ENCODE measurements at places on chromosomes 12 and 14. TPM values are rescaled to one million over a fixed set of nuclear protein-coding genes. Genes with fewer than 3 reads are reported as not detected.

DNA sequence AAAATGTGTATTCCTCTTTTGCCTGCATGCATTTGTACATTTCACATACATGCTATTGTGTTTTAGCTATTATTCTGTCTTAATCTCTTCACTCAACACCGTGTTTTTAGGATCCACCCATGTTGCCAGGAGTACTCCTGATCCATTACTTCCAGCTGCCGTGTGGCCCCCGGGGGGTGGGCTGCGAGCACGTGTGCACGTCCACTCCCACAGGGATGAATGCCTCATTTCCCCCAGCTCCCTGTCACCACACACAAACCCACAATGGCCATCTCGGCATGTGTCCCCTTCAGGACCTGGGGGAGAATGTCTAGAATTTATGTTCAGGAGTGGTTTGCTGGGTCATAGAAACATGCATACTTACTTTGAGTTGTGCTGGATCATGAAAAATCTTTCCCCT lies 62.7 kb upstream of the ACTN1 start:
- no peak for DNase-seq

DNA sequence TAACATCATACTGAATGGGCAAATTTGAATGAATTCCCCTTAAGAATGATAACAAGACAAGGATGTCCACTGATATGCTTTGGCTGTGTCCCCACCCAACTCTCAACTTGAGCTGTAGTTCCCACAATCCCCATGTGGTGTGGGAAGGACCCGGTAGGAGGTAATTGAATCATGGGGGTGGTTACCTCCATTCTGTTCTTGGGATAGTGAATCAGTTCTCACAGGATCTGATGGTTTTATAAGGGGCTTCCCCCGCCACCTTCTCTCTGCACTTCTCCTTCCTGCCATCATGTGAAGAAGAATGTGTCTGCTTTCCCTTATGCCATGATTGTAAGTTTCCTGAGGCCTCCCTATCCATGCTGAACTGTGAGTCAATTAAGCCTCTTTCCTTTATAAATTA lies 29.3 kb downstream of the MED6 start:
- no peak for DNase-seq

DNA sequence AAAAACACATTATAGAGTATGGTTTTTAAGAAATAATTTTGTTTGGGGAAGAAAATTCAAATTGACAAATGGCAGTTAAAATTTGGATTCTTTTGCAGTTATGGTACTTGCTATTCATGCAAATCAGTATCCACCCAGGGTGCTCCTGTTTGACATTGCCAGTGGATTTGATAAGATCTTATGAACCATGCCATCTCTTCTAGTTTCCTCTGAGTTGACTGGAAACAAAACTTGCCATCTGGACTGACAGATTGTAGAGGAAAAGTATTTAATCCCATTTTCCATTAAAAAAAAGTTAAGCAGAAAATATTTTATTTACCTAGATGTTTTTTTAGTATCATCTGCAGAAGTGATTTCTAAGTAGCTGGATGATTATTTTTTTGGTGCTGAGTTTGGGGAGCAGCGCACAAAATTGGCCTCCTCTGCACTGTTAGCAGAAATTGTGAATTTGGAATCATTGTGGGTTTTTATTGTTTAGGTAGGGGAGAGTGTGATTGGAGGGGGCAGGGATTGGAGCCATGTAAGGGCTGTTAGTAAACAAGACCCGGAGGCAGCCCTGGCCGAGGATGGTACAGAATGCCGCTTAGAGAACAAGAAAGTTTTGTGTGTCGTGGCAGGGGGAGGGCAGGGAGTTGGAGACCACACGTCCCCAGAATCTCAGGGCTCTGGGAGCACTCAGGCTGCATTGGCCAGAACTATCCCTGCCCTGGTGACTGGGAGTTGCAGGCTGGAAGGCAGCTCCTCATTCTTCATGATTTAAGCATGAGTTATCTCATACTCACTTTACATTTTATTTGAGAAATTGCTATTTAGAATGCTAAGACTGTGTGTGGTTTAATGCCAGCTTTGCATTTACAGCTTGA lies 56.6 kb downstream of the WDR20 start:
- no peak for DNase-seq

DNA sequence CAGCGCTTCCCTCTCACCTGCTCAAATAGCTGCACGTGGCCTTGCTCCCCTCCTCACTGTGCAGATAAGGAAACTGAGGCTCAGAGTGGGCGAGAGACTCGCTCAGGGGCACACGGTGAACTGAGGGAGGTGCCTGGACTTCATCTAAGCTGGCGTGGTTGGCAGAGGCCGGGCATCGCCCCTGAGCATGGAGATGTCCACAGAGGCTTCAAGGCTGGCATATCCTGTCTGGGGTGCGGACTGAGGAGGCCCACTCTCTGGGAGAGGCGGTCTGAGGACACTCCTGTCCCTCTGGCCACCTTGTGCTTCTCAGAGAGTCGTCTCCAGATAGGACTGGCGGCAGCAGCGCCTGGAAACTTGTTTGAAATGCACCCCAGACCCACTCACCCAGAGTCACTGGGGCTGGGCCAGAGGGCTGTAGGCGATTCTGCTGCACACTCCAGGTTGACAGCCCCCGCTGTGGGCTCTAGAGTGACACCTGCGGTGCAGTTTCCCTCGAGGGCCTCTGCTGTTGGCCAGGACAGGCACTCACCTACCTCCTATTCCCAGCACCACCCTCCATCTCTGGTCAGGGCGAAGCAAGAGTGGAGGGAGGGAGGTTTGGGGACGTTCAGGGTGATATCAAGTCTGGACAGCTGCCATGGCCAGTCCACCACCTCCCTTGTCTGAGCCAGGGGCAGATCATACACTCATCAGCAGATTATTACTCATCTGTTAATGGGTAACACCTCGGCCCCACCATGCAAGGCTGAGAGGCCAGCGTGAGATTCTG lies 11.2 kb upstream of the LBHD2 start:
- DNase-seq, result peak; percentile 74

- DNase-seq, result no peak
These were observed 47.8 kb downstream of the SLC41A2 start for GRCh38 chr12:104910196-104910840.

DNA sequence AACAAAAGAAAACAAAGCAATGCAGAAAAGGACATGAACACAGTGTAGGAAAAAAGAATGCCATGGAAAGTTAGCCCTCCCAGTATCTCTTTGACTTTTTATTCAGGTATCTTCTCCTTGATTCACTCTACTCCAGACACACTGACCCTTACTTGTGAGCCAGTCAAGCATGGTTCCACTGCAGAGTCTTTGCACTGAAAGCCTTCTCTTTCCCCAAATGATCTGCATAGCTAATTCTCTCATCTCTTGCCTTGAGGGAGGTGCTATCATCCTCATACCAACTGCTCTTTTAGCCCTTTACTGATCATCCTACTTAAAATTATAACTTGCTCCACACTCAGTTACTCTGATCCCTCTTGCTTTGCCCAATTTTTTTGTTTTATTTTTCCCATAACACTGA lies 101.2 kb upstream of the SLC16A7 start:
- DNase-seq, result no peak

DNA sequence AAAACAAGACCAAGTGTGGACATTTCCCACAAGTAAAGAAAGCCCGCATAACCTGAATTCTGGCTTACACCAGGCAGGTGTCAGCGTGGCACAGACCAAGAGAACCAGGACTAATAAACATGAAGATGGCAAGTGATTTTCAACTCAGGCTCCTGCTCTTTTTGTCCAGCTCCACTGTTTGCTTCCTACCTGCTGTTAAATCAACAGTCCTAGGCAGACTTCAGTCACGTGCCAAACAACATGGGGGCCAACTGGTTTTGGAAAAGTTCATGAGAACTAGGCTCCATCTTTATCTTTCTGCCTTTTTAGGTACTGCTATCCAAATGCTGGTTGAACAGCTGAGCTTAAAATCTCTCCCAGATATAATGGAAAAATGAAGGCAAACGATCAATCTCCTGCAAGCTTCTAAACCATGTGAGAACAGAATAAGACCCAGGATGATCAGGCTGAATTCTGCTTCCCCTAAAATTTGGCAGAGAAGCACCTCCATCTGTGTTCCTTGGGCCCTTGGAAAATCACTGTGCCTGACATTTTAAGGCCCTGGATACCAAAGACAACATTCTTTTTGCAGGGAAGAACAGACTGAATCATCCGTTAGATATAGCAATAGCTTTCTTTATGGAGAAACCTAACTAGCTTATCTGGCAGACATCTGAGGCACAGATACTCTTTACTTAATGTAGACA lies 215.6 kb upstream of the USP15 start:
- DNase-seq, result no peak

- DNase-seq, result no peak
These were observed 4.4 kb upstream of the SMIM41 start for GRCh38 chr12:52074971-52075724.

DNA sequence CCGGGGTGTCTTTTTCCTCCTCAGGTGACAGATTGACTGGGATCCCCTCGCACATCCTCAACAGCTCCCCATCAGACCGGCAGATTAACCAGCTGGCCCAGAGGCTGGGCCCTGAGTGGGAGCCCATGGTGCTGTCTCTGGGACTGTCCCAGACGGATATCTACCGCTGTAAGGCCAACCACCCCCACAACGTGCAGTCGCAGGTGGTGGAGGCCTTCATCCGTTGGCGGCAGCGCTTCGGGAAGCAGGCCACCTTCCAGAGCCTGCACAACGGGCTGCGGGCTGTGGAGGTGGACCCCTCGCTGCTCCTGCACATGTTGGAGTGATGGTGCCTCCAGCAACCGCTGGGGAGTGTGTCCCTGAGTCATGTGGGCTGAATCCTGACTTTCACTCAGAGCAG lies 172.8 kb downstream of the CRADD start:
- no peak for DNase-seq

Gene CCDC59
- 46.9 TPM for total RNA-seq

Gene BMP4
- 9.9 TPM for total RNA-seq

Gene TAS2R13
- total RNA-seq, result 2.6 TPM

Gene FAM181A
- total RNA-seq, result not detected
